ENCODE measurements at places on chromosomes 4 and X.

DNA sequence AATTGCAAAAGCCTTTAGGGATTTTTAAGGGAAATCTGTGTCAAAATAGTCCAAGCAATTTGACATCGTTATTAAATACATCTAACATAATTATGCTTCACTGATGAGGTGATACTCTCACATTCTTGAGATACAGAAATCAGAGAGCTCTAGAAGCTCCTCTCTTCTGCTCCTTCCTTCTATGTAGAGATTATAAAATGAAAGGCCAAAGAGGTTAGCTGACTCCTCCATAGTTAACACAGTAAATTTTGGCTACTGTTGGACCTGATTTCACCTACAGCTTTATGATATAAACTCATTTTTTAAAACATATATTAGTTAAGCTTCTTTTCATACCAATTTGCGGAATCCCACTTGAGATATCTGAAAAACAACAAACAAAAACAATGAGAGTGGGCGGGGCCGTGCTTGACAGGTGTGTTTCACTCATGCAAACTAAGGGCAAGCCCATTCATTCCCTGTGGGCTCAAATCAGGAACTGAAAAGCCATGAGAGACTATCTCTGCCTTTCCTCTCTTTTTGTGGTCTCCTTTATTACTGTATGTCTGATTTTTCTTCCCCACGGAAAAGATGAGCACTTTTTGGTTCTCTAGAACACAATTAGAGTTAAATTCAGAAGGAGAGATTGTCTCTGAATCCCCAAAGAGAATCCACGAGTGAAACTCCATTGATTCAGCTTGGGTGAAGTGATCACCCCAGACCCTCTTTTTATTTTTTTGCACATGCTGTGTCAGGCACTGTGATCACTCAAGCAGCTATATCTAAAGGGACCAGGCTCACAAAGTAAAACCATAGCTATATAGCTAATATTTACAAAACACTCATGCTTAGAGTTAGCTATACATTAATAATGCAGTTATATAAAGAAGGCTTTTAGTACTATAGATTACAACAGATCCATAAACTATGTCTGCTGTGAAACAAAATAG, 566.3 kb downstream of the IL15 start:
- no peak for DNase-seq

- no peak for DNase-seq
Measured at GRCh38 chr4:16573206-16573605, 325.2 kb downstream of the LDB2 start.

- DNase-seq, result peak; percentile 87
Measured at GRCh38 chr4:2755821-2756690, at the start of gene TNIP2. TNIP2 (minus strand) TSS chr4:2756336; CDS start chr4:2756289, 47 bp downstream.

- no peak for DNase-seq
Measured at GRCh38 chrX:111581086-111581485, 69.6 kb downstream of the SERTM2 start.

- no peak for DNase-seq
Measured at GRCh38 chrX:50111742-50112141, 89.1 kb downstream of the AKAP4 start.

GRCh38 chr4:154390324-154390723, 101.3 kb downstream of the DCHS2 start:
- DNase-seq, result no peak

DNA sequence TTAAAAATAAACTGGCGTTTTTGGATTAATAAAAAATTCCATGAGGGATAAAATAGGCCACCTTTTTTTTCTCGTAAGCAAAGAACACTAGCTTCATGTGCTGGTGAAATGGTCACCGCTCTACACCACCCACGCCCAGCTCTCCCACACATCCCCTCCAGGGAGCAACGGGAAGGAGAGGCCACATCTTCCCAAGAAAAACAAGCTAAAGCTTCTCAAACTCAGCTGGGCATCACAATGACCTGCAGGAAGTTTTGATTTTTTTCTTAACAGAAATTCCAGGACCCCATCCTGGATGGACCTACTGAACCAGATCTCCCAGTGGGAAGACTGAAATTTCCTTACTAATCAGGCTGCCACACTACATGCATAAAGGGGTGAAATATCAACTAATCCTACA, 9.8 kb downstream of the TSPAN5 start:
- DNase-seq, result no peak

GRCh38 chr4:54189140-54189539, 40.0 kb upstream of the PDGFRA start:
- no peak for DNase-seq

GRCh38 chr4:85153221-85153620, 186.7 kb upstream of the WDFY3 start:
- DNase-seq, result no peak

DNA sequence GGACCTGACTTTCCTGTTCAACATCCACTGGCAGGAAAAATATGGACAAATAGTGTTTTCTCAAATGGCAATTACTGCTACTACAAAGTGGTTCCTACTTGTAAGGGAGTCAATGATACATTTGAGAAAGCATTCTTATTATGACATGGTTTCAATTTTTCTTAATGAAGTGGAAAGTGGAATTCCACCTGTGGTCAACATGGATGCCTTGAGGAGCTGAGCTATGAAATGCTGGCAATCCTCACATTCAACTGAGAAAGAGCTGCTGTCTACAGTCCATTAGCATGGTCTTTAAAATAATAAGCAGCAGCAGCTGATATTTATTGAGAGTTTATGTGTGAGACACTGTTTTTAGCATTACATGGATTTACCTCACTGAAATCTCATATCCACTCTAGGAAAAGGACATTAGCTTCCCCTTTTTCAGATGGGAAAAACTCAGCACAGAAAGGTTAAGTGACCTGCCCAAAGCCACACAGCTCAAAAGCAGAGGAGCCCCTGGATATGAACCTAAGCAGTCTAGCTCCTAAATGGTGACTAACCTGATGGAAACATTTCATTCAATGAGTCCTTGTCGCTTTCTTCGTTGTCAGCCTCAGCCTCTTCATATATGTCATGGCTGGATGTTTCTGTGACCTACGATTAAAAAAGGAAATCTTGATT, 29.2 kb downstream of the MAP7D3 start:
- no peak for DNase-seq

DNA sequence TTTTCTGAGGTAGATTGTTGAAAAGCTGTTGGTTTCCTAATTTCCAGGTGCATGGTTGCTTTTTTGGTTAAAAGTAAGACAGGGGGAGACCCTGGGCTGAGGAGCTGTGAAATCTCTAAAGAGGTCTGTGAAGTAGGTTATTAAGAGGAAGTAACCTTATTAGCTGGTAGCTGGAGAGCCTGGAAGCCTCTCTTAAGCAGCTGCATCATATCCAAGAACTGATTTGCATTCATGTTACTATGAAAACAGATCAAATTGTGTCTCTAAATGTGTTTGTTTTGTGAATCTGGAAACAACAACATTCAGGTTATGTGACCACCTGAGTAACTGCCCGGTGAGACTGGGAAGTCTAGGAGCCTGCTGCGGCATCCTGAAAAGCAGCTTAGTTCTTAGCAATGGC, 54.1 kb downstream of the ARHGAP10 start:
- DNase-seq, result no peak

- no peak for DNase-seq
Measured at GRCh38 chr4:108193886-108194672, 25.3 kb upstream of the LEF1 start.

- DNase-seq, result no peak
Measured at GRCh38 chr4:103365285-103365684, 167.1 kb upstream of the CENPE start.

DNA sequence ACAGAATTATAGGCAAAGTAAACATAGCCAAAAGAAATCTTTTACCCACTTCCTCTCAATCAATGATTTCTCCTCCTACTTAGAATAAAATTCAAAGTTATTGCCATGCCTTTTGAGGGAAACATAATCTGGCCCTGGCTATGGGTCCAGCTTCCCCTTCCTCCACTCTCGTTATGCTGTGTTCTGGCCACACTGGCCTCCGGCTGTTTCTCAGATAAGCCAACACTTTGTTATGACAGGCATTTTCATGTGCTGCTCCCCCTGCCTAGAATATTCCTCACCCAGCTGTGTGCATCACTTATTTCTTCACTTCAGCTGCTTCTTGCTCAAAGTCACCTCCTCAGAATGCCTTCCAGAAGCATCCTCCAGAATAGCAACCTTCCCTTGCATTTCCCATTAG, 386.6 kb upstream of the AADAT start:
- DNase-seq, result no peak

GRCh38 chr4:138696771-138697170, 318.8 kb upstream of the NOCT start:
- DNase-seq, result no peak

DNA sequence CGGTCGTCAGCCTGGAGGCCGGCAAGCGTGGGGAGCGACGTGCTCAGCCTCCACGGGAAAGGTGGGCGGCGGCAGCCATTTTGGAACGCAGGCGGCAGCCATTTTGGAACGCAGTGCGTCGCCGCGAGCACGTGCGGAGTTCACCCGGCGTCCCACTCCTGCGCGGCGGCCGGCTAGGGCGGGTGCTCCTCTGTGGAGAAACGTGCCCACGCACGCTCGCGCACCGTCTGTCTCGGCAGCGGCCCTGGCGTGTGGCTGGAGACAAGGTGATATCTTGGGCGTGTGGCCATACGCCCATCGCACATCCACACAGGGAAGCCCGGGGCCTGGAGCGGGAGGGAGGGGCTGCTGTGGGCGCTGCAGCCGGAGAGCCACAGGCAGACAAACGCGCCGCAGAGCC, 21.1 kb downstream of the CPLX1 start:
- no peak for DNase-seq

GRCh38 chr4:93810340-93810992, 18.1 kb upstream of the ATOH1 start:
- DNase-seq, result no peak

DNA sequence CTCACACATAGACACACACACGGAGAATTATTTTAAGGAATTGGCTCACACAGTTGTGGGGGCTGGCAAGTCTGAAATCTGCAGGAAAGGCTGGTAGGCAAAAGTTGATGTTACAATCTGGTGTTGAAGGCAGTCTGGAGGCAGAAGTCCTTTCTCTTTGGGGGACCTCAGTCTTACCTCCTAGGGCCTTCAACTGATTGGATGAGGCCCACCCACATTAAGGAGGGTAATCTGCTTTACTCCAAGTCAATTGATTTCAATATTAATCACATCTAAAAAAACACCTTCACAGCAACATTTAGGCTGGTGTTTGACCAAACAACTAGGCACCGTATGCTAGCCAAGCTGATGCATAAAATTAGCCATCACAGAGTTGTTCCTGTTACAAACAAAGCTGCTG, 10.7 kb downstream of the MGST2 start:
- no peak for DNase-seq

- DNase-seq, result no peak
Measured at GRCh38 chrX:22234380-22234779, 38.3 kb upstream of the CBLL2 start.

DNA sequence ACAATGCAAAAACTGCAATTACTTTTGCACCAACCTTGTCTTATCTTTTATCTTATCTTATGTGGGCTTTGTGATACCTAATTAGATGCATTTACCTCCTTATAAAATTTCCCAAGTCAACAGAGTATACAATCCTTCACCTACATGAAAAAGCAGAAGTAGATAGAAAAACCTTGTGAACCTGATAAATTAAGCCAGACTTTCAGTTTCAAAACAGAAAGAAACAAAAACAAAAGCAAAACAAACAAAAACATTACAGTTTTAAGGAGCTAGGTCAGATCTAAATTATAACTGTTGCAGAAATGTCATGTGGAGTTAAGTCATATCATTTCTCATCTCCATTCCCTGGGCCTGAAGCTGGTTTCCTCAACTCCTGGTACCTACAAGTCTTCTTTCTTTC, 24.9 kb upstream of the CXXC4 start:
- DNase-seq, result no peak

DNA sequence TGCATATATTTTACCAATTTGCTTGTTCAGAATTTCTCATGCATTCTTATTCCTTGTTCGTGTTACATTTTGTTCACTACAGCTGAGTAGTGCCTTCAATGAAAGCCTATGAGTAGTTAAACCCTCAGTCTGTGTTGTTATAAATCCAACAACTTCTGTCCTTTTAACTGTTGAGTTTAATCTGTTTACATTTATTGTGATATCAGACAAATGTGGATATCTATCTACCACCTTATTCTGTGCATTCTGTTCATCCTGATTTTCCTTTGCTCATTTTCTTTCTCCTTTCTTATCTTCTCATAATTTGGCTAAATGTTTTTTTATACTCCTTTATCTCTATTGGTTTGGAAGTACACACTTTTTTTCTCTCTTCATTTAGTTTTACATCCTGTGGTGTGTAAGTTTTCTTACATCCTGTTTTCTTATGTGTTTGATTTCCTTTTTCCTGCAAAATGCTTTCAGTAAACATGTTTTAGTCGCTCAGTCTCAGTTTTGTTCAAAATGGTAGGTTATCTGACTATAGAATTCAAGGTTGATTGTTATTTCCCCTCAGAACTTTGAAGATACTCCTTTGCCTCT, 54.2 kb downstream of the CASP6 start:
- no peak for DNase-seq

- DNase-seq, result no peak
Measured at GRCh38 chr4:20084488-20084887, 167.2 kb upstream of the SLIT2 start.

- no peak for DNase-seq
Measured at GRCh38 chr4:36142504-36142903, 101.8 kb downstream of the ARAP2 start.

GRCh38 chr4:164937576-164938270, 39.7 kb downstream of the TRIM61 start:
- no peak for DNase-seq

DNA sequence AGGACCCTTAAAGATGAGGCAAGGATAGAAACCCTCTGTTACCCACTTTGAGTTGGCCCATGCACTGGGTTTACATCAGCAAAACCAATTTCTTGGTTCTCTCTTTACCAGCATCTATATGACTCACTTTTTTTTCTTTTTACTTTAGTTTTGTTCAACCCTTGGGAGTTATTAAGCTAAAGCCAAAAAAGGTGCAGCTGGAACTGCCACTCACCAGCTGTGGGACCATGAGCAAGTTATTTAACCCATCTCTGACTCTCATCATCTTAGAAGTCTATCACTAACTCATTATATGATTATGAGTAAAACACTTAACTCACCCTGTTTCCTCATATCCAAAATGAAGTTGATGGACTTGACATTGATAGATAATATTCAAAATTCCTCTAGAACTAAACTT, 53.4 kb downstream of the GABRB1 start:
- DNase-seq, result no peak

GRCh38 chr4:24703298-24703697, 92.1 kb upstream of the SOD3 start:
- no peak for DNase-seq

DNA sequence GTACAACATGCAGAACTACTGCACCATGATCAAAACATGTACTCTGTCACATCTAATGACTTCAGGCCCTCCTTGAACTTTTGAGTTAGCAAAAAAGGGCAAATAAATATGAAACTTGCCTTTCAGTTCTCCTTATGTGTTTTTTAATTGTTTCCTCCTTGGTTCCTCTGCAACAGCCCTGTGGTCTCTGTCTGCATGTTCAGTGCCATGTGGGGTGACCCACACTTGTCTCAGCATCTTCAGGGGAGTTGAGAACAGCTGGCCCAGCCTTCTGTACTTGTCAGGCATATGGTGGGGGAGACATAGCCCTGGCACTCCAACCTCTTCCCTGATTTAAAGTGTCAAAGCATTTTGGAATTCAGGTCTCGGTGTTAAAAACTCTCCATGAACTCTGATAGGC, 188.0 kb upstream of the PGRMC2 start:
- DNase-seq, result no peak
